ENCODE measurements at places on chromosomes 4 and X.

DNA sequence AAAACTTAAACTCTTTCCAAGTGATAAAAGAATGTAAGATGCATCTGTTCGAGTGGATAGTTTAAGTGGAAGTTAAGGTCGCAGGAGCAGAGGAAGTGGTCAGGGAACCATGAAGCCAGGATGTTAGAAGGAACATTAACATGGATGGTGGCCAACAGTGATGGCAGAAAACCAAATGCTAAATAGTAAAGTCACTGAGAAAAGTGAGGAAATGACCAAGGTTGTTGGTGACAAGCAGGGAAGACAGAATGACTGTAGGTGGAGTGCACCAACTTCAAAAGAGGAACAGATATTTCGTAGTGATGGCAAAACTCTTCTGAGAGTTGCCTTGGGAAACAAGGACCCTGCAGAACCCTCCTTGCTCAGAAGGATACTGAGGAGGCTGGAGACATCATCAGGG is 226.2 kb downstream of the PALLD start:
- no peak for DNase-seq

GRCh38 chr4:55364691-55365344 is 18.8 kb downstream of the SRD5A3 start:
- no peak for DNase-seq

DNA sequence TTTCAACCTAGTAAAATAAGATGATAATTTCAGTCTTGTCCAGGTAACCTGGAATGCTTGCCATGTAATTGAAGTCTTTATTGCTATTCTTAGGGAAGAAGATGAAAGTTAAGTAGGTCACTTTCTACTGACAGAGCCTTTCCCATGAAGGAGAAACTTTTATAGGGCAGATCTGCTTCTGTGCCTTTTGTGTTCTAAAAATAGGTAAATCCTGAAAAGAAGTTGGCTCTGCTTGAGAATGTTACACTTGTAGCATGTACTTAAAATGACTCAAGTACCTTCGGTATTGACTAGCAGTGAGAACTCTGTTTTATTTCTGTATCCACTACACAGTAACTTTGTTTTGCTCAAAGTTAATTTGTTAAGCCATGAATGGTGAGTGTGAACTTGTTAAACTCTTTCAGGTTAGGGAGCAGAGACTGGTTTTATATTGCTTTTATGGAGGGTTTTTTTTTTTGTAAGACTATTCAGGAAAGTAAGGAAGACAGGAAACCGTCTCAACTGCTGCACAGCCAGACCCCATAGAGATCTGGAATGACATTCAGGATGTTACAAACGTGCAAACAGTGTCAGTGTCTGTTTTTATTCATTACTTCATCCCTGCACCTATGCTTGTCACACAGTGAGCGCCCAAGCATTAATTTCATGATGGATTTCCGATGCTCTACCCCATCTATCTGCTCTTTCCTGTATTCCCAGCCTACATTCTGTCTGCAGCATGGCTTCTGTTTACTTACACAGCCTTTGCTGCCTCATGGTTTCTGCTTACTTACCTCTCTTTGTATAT is 53.0 kb downstream of the SEPTIN11 start:
- DNase-seq, result no peak

DNA sequence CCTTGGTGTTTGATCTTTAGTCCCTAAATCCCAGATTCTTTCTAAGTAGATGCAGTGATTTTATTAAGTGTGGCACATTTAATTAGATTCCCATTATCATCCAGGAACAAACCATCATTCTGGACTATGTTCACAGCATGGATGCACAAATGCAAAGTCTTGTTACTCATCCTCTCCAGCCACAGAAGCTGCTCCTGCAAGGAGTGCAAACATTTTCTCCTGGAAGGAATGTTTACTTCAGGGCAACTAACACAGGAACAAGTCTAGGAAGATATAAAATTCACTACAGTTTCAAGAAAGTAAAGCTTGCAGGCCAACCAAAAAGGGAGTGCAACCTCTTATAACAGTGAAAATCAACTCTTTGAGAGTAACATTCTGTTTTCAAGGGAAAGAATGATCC is 106.0 kb downstream of the IQCM start:
- no peak for DNase-seq

DNA sequence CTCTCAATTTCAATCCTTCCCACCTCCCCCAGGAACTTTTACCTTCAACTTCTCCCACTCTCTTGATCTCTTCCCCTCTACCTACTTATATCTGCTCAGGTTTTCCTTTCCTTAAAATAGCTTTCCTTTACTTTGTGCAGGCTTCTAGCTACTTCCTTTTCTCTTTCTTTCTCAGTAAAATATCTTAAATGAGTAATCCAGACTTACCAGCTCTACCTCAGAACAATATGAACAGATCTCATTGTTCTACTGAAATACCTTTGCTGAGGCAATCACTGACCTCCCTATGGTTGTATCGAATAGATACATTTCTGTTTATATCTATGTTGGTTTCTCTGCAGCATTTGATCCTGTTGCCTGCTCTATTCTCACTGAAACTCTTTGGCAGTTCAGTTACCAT is 86.7 kb upstream of the WDR44 start:
- no peak for DNase-seq

- no peak for DNase-seq
These were observed 52.7 kb upstream of the FTHL17 start for GRCh38 chrX:31124536-31124935.

GRCh38 chrX:130086447-130087206 is 23.7 kb downstream of the ELF4 start:
- DNase-seq, result no peak

- no peak for DNase-seq
These were observed 51.2 kb upstream of the KLF3 start for GRCh38 chr4:38612646-38613414.

DNA sequence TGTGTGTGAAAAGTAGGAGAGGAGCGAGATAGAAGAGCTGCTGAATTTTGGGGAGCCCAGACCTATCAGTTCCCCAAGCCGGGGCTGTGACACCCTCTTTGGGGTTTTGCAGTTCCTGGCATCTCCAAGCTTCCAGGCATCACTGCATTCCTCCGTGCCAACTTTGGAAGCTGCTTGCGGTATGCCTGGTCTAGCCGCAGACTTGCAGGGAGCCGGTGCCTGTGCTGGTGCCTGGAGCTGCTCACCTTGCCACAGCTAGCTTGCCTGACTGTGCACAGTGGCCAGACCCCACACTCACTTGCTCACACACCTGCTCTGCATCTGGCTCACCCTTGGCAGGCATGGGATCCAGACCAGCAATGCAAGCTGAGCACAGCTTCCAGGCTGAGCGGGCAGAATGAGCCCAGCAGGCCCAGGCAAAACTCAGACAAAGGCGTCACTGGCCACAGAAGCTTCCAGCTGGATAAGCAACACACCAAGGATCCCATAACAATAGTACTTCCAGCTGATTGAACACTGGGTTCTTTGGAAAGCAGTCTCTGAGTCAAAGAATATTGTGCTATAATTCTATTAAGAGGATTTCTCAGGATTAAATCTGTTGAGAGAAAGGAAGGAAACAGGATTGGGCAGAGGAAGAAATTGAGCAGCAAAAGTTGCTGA is 390.9 kb downstream of the TEX13C start:
- DNase-seq, result no peak

DNA sequence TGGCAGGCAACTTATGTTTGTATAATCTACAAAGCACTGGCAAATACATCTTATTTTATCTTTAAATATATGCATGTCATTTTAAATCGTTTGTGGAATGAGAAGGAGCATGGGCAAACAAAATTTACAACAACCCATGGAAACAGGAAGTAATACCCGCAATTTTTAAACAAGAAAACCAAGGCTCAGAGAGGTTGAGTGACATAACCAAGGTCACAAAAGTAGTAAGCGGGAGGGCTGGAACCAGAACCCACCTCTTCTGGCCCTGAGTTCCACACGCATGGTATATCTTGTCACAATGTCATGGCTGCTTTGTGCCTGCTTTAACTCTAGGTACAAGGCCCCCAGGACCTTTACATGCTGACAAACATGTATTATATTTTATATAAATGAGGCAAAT is 52.9 kb downstream of the SLC7A11 start:
- DNase-seq, result no peak

DNA sequence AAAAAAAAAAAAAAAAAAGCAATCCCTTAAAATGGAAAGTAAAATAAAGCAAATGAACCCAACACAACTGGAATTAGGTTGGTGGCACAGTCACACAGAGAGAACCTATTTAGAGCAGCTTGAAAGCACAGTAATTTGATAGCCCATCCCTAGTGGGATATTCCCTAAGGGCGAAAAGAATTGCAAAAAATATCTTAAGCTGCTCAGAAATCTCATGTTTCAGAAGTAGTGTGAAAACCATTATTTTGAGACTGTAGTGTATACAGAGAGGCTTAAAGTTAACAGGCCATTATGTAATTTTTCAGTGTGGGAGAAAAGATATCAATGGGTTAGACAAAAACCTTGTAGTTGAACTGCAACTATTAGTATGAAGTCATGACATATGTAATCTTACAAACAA is 40.0 kb upstream of the DHX15 start:
- no peak for DNase-seq

All from cerebellar nuclear complex (tissue), 1 donor.